ENCODE measurements at places on chromosomes 5 and 9. TPM values are rescaled to one million over a fixed set of nuclear protein-coding genes. Genes with fewer than 3 reads are reported as not detected.

Gene ACOT12
- total RNA-seq: not detected

Gene LCN2
- not detected for total RNA-seq

Gene UQCRQ
- 53.6 TPM for total RNA-seq

Gene GSN
- total RNA-seq: 3,012 TPM

Gene GABRP
- total RNA-seq: 0.43 TPM

Gene IGFBPL1
- total RNA-seq: 4.8 TPM

Gene MIER3
- total RNA-seq: 5.5 TPM

Gene ORM2
- total RNA-seq: 0.64 TPM

Gene OR1Q1
- total RNA-seq: not detected

Gene MELK
- total RNA-seq: not detected

Gene SLC6A7
- not detected for total RNA-seq

Gene SPINK4
- not detected for total RNA-seq

Gene MEGF10
- total RNA-seq: 0.11 TPM

Gene CXCL14
- 45.3 TPM for total RNA-seq

Gene TEX48
- not detected for total RNA-seq

Gene RLN1
- total RNA-seq: not detected

Gene EFCAB9
- total RNA-seq: not detected

Gene ALDOB
- 4.8 TPM for total RNA-seq

Gene PCDHGA10
- total RNA-seq: 4.4 TPM

Gene ECM2
- 20.1 TPM for total RNA-seq

Gene NUP188
- total RNA-seq: 45.0 TPM

Gene SLC6A19
- not detected for total RNA-seq

Gene PCSK5
- total RNA-seq: 66.3 TPM

Gene DNM1
- 31.9 TPM for total RNA-seq

Gene FAM240B
- not detected for total RNA-seq

Gene TTC16
- total RNA-seq: not detected

Gene PCDHA3
- not detected for total RNA-seq

Gene PCDHGB1
- total RNA-seq: 1.8 TPM

Gene OR13C2
- not detected for total RNA-seq

Gene ANKRD31
- not detected for total RNA-seq

Gene DMRT3
- not detected for total RNA-seq

Gene SPATA6L
- total RNA-seq: not detected

Gene SPATA31C2
- not detected for total RNA-seq

Data from ascending aorta (tissue), 2 donors.